ENCODE measurements at places on chromosomes 7 and 10. TPM values are rescaled to one million over a fixed set of nuclear protein-coding genes. Genes with fewer than 3 reads are reported as not detected.

DNA sequence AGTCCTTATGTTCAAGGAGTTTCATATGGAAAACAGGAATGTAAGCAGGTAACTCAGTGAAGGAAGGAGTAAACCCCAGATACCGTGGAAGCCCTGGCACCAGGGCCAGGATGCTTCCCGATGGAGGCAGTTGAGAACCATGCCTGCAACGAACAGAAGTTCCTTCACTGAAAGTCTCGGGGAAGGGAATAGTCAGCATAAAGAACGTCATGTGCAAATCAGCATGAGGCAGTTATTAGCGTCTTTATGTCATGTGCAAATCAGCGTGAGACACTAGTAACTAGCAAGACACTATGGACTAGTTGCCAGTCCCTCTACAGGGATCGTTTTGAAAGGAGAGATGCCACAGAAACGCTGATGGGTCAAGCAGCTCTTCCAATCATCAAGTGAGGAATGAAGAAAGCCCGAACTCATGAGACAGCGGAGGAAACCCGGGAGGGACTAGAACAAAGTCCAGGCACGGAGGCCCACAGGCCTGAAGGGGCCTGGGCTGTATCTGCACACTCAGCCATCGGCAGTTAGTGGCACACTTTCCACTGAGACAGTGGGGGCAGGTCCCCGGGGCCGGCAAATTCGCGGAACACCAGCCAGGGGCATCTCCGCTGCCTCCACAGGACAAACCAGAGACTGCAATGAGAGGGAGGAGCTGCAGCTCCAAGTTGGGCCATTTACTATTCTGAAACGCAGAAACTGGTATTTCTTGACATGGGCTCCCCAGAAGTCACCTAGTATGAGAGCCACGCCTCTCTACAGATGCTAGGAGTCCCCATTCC lies 109.6 kb downstream of the SFMBT2 start:
- no peak overlapping the region for H3K4me3 ChIP-seq
- no peaks in the 10 kb centered on the region for H3K4me1 ChIP-seq
- H3K27ac ChIP-seq: no peak overlapping the region
- DNase-seq: no peak

- peaks cover 3% of the 10 kb centered on the region for H3K4me1 ChIP-seq
- no peak overlapping the region for H3K27ac ChIP-seq
- H3K27me3 ChIP-seq: no peaks in the 10 kb centered on the region
- no peaks in the 10 kb centered on the region for H3K36me3 ChIP-seq
Observed at GRCh38 chr7:107506674-107507339, 37.0 kb downstream of the GPR22 start.

CYP17A1 gene
- total RNA-seq: not detected

- peak; percentile 37 for DNase-seq
- peak overlapping the region; percentile 15 for H3K4me3 ChIP-seq
- H3K4me1 ChIP-seq: no peaks in the 10 kb centered on the region
- no peaks in the 10 kb centered on the region for H3K36me3 ChIP-seq
Observed at GRCh38 chr7:44309271-44310091, 15.9 kb downstream of the CAMK2B start.

DNA sequence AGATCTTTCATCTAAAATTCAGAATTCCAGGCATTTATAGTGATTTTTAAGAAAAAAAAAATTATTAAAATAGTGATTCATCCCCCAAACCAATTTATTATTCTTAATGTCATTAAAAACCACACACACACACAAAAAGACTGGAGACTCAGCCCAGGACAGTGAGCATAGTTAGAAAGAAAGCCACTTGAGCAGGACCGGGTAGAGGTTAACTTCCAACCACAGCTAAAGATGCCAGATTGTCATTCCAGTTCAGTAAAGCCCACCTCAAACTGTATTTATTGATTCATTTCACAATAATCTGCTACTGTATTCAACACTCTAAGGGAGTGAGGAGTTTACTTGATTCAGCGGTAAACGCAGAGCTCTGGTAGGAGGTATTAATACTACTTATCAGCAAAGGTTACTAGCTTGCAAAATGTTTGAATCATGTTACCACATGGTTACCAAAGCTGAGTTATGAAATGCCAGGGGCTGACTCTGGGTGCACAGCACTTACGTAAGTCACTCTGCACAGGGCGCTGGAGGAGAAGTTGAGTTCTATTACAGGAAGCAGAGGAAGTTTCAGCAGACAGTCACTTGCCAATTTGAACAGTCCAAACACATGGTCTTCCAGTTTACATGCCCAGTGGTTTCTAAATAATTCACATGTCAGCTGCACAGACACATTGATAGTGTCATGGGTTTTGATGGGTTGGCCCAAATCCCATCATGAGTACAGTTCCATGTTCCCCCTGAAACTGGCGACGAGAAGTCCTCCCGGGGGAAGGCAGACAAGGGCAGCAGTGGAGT lies 64.6 kb downstream of the KLF6 start:
- no peaks in the 10 kb centered on the region for H3K4me1 ChIP-seq
- no peaks in the 10 kb centered on the region for H3K36me3 ChIP-seq
- no peaks in the 10 kb centered on the region for H3K27me3 ChIP-seq

C7orf57 gene
- not detected for total RNA-seq

PILRA gene
- 2.8 TPM for total RNA-seq

DNA sequence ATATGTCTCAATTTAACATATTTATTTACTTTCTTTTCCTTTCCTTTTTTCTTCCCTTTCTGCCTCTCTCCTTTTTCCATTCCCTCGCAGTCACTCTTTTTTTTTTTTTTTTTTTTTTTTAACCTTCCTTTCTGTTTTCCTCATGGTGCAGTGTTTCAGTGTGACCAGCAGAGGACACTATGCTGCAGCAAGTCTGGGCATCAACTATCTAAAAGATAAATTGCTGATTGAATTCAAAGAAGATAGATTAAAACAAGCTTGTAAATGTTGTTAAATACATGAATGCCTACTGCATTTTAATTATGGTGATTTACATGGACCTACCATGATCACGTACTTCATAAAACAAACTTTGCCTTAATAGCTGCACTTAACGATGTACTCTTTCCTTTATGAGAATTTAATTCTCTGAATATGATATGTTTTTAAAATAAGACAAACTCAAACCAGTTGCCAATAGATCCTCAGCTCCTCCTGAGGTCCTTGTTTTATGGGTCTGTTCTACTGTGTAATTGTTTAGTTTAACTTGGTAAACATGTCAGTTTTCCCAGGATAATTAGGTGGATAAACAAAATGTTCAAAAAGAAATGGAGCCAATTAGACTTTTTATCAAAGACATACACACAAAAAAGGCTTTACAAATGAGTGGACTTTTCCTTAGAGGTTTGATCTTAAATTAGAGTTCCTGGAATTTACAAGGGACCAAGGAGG lies 101.0 kb upstream of the AGR3 start:
- H3K4me3 ChIP-seq: no peak overlapping the region
- no peak for DNase-seq
- H3K36me3 ChIP-seq: no peaks in the 10 kb centered on the region
- H3K4me1 ChIP-seq: no peaks in the 10 kb centered on the region

PHYHIPL gene
- total RNA-seq: 2.5 TPM

DNA sequence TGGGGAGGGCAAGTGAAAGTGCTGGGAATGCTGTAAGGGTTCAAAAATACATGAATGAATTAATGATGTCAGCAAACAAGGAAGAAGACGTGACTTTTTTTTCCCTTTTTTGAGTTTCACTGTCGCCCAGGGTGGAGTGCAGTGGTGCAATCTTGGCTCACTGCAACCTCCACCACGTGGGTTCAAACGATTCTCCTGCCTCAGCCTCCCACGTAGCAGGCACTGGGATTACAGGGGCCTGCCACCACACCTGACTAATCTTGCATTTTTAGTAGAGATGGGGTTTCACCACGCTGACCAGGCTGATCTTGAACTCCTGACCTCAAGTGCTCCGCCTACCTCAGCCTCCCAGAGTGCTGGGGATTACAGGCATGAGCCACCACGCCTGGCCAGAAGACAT lies 30.0 kb downstream of the DENND10 start:
- no peaks in the 10 kb centered on the region for H3K27me3 ChIP-seq
- H3K27ac ChIP-seq: peak overlapping the region; percentile 94
- peaks cover 2% of the 10 kb centered on the region for H3K36me3 ChIP-seq

OR2A12 gene
- total RNA-seq: not detected

- no peak overlapping the region for H3K27ac ChIP-seq
- no peak overlapping the region for H3K4me3 ChIP-seq
- peaks cover 7% of the 10 kb centered on the region for H3K4me1 ChIP-seq
- no peak for DNase-seq
- H3K27me3 ChIP-seq: no peaks in the 10 kb centered on the region
Observed at GRCh38 chr10:50469288-50469687, 154.5 kb downstream of the SGMS1 start.

GRCh38 chr10:8767591-8767990 lies 713.1 kb downstream of the GATA3 start:
- no peaks in the 10 kb centered on the region for H3K4me1 ChIP-seq
- H3K36me3 ChIP-seq: no peaks in the 10 kb centered on the region
- no peak overlapping the region for H3K27ac ChIP-seq
- no peaks in the 10 kb centered on the region for H3K27me3 ChIP-seq

GRCh38 chr7:8380130-8380529 lies 53.3 kb upstream of the NXPH1 start:
- no peak overlapping the region for H3K27ac ChIP-seq
- H3K36me3 ChIP-seq: no peaks in the 10 kb centered on the region
- no peak for DNase-seq
- no peak overlapping the region for H3K4me3 ChIP-seq
- no peaks in the 10 kb centered on the region for H3K27me3 ChIP-seq
- H3K4me1 ChIP-seq: no peaks in the 10 kb centered on the region

- H3K4me1 ChIP-seq: no peaks in the 10 kb centered on the region
- H3K27ac ChIP-seq: no peak overlapping the region
- no peak overlapping the region for H3K4me3 ChIP-seq
- no peaks in the 10 kb centered on the region for H3K36me3 ChIP-seq
- H3K27me3 ChIP-seq: no peaks in the 10 kb centered on the region
- DNase-seq: no peak
Observed at GRCh38 chr7:106522696-106523095, 138.3 kb downstream of the CCDC71L start.

DNA sequence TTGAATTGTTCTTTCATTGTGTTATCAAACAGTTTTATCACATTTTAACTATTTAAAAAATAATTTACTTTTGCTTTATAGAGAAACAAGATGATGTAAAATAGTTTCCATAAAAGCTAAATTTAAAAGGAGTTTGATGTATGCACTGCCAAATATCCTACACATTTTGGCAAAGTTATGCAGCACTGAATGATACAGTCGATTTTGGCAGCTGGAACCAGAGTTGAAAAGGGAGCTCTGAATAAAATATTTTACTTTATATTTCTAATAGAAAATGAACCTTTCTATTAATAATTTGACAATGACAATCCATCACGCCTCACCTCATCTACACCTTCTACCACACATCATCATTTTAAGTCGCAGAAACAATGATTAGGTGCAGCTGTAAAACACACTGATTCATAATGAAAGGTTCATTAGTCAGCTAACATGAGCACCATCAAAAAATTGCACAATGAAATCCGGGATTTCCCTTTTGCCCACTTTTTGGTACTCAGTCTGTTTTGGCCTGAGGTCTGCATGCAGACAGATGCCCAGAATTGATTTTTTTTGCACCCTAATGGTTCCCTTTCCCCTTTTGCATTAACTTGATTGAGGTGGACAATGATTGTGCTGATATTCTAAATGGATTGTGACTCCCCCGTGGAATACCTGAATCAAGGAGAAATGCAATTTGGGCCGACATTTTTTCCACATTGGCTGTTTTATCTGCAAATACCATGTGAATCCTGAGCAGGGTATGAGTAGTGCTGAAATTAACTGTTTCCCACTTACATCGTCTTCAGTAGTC lies 105.8 kb downstream of the THSD7A start:
- no peaks in the 10 kb centered on the region for H3K4me1 ChIP-seq
- no peak overlapping the region for H3K4me3 ChIP-seq
- H3K27me3 ChIP-seq: no peaks in the 10 kb centered on the region
- DNase-seq: no peak
- no peak overlapping the region for H3K27ac ChIP-seq

HOGA1 gene
- 21.8 TPM for total RNA-seq

DNA sequence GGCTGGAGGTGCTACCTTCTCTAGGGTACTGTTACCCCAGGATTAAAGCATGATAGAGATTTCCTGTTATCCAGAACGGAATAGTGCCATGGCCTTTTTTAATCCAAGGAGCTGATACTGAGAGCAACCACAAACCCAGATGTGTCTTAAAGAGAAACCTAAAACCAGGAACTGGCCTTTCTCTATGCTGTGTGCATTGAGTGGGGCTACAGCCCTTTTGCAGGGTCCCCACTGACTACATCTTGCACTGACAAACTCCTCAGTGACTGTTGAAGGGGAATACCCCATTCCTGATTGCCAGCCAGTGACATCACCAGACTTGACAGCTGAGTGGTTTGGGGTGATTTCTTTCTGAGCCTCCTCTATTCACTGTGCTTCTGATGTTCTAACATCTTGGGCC lies 81.9 kb upstream of the CAPZA2 start:
- no peaks in the 10 kb centered on the region for H3K27me3 ChIP-seq
- no peaks in the 10 kb centered on the region for H3K4me1 ChIP-seq
- no peak overlapping the region for H3K4me3 ChIP-seq
- DNase-seq: no peak
- peaks cover 15% of the 10 kb centered on the region for H3K36me3 ChIP-seq
- H3K27ac ChIP-seq: peak overlapping the region; percentile 11

GRCh38 chr7:154591544-154591943 lies 411.4 kb downstream of the PAXIP1 start:
- peak overlapping the region; percentile 13 for H3K27ac ChIP-seq
- no peaks in the 10 kb centered on the region for H3K36me3 ChIP-seq
- peaks cover 3% of the 10 kb centered on the region for H3K4me1 ChIP-seq
- H3K4me3 ChIP-seq: no peak overlapping the region
- H3K27me3 ChIP-seq: no peaks in the 10 kb centered on the region

GRCh38 chr7:29077854-29078253 lies 68.5 kb downstream of the CPVL start:
- H3K4me3 ChIP-seq: no peak overlapping the region
- DNase-seq: no peak
- no peaks in the 10 kb centered on the region for H3K27me3 ChIP-seq
- H3K27ac ChIP-seq: no peak overlapping the region

- H3K4me1 ChIP-seq: no peaks in the 10 kb centered on the region
- no peaks in the 10 kb centered on the region for H3K36me3 ChIP-seq
- no peak overlapping the region for H3K27ac ChIP-seq
- no peak overlapping the region for H3K4me3 ChIP-seq
- no peaks in the 10 kb centered on the region for H3K27me3 ChIP-seq
Observed at GRCh38 chr7:91713669-91714068, 166.8 kb downstream of the MTERF1 start.

OPN1SW gene
- not detected for total RNA-seq

ADARB2 gene
- total RNA-seq: 0.70 TPM

DNA sequence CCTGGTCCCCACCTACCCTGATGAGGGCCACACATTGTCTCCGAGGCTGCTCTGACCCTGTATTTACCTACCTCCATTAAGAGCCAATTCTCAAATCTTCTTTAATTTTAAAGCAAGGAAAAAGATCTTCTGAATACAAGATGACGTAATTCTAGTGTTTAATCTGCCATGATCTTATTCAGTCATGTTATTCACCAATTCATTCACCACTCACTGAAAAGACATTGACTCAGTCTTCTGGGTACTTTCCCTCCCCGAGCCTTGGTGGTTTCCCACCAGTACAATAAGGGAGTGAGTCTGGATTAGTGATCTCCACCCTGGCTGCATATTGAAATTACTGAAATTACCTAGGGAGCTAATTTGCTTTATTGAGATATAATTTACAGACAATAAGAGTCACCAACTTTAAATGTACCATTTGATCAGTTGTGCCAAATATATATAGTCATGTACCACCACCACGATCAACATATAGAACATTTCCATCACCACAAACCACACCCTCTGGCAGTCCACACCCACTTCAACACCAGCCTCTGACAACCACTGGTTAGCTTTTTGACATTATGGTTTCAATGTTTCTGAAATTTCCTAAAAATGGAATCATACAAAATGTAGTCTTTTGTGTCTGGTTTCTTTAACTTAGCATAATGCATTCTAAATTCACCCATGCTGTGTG lies 117.5 kb upstream of the UNC5B start:
- no peak for DNase-seq
- H3K4me1 ChIP-seq: no peaks in the 10 kb centered on the region
- no peaks in the 10 kb centered on the region for H3K36me3 ChIP-seq
- no peaks in the 10 kb centered on the region for H3K27me3 ChIP-seq
